ENCODE measurements at places on chromosomes 3 and 15.

- no peak for DNase-seq
Measured at GRCh38 chr3:123739106-123739505, 145.0 kb downstream of the MYLK start.

DNA sequence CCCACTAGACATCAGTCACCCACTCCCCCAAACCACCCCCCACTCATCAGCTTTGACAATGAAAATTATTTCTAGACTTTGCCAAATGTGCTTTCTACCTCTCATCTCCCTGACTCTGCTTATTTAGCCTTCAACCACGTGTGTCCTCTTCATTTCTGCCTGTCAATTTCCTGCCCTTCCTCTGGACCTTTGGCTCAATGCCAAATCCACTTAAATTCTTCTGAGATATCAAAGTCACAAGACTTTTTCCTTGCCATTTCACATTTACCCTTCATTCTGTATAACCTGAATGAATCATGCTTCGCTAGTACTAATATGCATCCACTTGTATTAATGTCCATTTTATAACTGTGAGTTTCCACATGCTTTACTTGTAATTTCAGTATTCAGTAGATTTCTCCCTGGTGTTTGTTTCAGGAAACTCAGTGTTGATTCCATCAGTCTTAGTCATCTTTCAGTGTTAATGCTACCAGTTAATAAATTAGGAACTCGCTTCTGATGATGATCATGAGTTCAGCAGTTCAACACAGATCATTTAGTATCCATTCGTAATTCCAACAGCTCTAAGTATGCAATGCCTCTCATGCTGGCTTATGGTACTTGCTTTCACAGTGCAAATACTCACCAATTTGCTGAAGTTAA, 128.2 kb upstream of the OSTN start:
- DNase-seq: no peak

DNA sequence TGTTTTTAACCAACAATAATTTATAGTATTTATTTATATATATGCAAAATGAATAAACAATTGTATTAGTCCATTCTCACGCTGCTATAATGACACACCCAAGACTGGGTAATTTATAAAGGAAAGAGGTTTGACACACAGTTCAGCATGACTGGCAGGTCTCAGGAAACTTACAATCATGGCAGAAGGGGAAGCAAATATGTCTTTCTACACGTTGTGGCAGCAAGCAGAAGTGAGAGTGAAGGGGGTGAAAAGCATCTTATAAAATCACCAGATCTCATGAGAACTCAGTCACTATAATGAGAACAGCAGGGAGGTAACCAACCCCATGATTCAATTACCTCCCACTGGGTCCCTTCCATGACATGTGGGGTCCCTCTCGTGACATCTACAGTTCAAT, 162.8 kb upstream of the SLITRK3 start:
- no peak for DNase-seq

DNA sequence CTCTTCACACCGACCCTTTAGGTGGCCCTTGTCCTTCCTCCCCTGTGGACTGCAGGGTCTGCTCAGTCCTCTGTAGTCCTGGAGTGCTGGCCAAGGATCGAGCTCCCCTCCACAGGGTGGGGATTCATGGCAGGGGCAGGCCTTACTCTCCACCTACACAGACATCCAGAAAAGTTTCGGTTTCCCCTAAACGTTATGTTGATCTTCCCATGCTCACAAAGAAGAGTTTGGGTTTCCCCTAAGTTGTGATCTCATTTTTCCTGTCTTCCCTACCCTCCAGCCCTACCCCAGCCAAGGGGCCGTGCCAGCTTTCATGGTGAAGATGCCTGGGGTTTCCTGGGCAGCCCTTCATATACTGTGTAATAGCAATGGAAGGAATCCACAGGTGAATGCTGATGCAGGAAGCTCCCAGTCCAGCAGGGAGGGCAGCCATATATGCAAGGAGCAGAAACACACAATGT, 10.3 kb downstream of the STOML1 start:
- no peak for DNase-seq

GRCh38 chr3:193187070-193187722, 53.8 kb upstream of the PLAAT1 start:
- no peak for DNase-seq

GRCh38 chr15:54064365-54064764, 86.1 kb downstream of the UNC13C start:
- no peak for DNase-seq

- DNase-seq: no peak
Measured at GRCh38 chr15:27958911-27959578, 140.1 kb downstream of the OCA2 start.

GRCh38 chr15:100158356-100158755, 183.4 kb downstream of the ADAMTS17 start:
- DNase-seq: no peak

- no peak for DNase-seq
Measured at GRCh38 chr3:194465920-194466570, 20.8 kb downstream of the ATP13A3 start.

DNA sequence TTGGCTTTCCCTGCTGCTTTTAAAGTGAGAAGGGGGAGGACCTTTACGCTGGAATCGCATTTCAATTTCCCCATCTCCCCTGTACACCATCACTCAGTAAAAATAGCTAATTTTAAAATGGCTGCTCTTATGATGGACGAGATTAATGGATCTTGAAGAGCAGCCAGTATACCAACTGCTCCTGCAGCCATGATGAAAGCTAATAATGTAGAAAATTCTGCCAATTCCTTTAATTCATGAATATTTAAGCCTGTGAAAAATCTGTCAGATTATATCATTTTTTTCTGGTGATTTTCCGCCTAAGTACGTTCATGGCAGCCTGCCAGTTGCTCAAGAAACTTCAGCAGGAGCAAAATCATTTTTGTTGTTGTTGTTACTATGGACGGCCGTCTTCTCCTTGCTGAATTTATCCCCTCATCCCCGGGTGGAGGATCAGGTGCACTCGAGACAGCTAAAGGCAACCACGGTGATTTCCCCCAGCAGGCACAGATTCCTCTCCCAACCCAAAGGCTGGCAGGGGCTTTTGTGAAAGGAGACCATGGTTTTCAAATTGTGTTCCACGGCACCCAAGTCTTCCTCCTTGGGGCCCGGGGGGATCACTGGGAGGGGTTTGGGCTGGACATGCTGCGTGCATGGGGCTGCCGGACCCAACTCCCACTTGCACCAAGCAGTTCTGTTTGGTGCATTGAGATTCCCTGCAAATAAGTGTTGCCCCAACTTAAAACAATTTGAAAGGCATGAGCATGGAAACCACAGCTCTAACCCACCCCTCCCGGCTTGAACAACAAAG, 289.6 kb downstream of the UACA start:
- no peak for DNase-seq

GRCh38 chr3:195012100-195012499, 258.9 kb downstream of the XXYLT1 start:
- DNase-seq: no peak

- DNase-seq: no peak
Measured at GRCh38 chr3:39783680-39784079, 25.7 kb upstream of the MYRIP start.

DNA sequence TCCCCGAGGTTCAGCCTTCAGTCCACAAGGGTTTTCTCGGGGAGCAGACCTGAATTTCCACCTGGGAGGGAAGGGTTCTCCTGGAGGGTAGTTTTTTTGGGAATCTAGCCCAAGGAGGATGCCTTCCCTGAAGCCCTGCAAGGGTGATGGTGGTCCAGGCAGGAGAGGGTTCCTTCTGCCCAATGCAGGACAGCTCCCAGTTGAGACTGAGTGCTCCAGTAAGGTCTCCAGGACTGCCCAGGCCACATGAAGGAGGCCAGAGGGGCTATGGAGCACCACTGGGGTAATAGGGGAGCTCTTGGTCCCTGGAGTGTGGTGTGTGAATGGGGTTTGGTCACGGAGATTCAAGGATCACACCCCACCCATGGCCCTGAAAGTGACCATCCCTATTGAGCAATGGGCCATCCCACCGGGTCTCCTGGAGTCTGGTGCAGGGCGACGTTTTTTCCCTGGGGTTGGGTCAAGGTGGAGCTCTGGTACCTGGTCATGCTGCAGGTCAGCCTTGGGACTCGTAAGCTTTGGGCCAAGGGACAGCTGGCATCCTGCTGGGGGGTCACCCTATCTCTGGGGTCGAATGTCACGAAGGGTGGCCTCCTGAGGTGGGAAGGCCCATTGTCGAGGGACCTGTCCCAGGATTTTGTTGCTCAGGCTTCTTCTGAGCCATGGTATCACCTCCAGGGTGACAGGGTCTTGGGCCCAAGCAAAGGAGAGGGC, 196.5 kb downstream of the UBE3A start:
- no peak for DNase-seq

DNA sequence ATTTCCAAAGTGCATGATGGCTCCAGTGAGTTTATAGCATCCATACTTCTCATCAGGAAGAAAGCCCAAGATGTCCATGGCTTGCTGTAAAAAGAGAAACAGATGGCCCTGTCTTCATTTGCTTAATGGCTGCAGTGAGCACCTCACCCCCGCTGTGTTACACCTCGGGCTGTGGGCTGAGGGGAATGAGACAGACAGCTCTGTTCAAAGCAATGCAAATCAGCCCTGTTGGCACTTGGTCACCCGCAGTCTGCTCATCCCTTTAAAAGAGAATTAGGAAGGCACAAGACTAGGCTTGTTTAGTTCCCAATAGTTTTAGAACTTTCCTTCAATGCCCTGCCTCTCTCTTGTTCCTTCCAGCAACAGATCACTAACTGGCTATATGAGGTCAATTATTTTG, 25.2 kb downstream of the MYH15 start:
- DNase-seq: no peak

GRCh38 chr3:155179437-155179827, 99.3 kb downstream of the MME start:
- DNase-seq: no peak

DNA sequence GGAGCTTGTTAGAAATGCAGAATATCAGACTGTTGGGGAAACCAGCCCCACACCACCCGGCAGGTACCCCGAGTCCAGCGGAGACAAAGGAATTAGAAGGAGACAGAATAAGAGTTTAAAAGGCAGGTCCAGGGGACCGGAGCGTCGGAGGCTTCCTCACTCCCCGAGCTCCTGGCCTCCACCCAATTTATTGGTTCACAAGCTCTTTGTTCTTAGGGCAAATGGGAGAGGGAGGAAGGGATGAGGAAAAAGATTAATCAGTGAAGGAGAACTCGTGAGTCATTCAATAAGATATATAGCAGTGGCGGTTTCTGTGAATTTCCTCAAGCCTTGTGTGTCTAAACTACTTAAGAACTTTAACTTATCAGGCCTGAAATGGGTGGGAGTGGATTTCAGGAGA, 32.1 kb upstream of the WDR72 start:
- DNase-seq: no peak

DNA sequence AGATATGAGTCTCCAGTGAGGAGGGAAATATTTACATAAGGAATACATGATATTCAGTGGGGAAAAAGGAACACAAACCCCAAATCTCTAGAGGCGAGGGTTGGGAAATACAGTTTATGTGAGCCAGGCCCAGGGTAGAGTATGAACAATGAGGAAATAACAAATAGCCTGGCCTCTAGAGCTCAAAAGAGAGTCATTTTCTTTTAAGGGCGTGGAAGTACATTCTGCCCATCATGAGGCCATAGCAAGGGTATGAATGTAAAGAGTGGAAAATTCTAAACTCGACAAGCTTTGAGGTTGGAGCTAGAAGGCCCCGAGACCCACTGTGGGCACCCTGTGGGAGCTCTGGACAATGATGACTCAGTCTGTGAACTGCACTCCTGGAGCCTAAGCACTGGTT, 27.8 kb upstream of the IGF2BP2 start:
- no peak for DNase-seq

DNA sequence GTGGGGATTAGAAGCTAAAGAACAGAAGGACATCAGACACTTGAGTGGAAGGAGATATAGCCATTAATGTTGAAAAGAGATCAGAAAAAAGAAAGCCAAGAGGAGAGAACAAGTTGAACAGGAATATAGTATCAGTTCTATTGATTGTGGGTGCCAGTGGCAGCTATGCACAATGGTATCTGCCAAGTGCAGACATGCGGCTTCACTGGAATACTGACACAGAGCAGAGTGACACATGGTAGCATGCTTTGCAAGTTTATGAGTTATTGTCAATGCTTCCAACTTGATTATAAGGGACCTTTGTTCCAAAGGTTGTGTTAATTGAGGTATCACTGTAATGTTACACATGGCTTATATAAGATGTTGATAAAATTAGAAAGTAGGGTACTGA, 42.0 kb upstream of the TP63 start:
- no peak for DNase-seq

GRCh38 chr15:31005660-31006059, 14.2 kb upstream of the MTMR10 start:
- DNase-seq: no peak

- DNase-seq: no peak
Measured at GRCh38 chr3:71227270-71227661, 356.3 kb downstream of the FOXP1 start.

DNA sequence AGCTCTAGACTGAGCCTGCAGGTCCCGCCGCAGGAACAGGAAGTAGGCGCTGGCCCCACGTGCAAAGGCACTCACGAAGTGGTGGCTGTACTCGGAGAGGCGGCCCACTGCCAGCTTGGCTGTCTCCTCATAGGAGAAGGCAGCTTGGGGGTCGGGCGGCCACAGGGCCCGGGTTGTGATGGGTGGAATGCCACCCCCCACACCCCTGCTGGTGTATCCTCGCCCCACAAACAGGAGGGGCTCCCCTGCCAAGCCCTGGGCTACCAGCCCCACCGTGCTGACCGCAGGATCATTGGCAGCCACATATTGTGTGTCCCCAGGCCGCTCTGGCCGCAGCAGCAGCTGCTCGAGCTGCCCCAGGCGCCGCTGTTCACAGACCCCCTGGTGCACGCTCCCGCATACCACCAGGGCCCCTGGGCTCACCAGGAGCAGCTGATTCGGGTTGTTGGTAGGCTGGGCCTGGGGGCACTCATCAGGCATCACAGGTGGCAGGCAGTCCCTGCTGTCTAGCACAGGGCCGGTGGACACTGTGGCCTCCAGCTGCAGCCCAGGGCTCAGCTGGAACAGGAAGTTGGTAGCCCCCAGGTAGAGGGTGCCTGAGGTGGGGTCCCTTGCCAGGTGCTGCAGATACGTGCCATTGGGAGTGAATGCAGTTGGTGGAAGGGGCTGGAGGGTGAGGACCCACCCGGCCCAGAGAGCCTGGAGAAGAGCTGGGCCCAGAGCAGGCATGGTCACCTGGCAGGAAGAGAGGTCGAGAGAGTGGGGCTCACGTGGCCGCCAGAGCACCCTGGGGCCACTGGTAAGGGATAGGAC, 5.8 kb downstream of the PLXNB1 start:
- no peak for DNase-seq

GRCh38 chr3:10602271-10602670, 96.9 kb upstream of the ATP2B2 start:
- no peak for DNase-seq

GRCh38 chr15:60582370-60583036, 103.6 kb upstream of the ICE2 start:
- DNase-seq: no peak

All from stimulated activated CD8-positive, alpha-beta memory T cell treated with anti-CD3 and anti-CD28 coated beads, Interleukin-15, amount 100 ng/mL, for 1 hour (primary cell).